IMR-90 (cell line): ENCODE measurements at places on chromosomes 11 and 22. TPM values are rescaled to one million over a fixed set of nuclear protein-coding genes. Genes with fewer than 3 reads are reported as not detected.
A peak's percentile ranks its signal among the peaks of the same experiment; 100 is the strongest.

The CDC42BPG gene
- polyA plus RNA-seq = 0.10 and 0.12 TPM in 2 replicates

DNA sequence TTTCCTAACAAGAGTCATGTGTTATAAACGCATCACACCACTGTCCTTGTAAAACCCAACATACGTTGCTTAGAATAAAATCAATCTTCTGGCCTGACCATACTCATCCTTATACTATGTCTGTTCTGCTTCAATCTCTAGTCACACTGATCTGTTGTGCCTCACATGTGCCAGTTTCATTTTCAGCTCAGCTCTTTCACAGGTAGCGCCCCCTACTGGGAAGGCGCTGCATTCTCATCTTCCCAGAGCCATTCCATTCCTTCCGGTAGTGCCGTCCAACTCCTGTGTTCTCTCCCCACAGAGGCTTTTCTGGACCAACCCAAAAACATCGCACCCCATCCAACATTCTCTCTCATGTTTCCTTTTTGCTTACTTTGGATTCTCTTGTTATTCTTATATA, 22.2 kb downstream of the CASP5 start:
- DNase-seq = no peak

DNA sequence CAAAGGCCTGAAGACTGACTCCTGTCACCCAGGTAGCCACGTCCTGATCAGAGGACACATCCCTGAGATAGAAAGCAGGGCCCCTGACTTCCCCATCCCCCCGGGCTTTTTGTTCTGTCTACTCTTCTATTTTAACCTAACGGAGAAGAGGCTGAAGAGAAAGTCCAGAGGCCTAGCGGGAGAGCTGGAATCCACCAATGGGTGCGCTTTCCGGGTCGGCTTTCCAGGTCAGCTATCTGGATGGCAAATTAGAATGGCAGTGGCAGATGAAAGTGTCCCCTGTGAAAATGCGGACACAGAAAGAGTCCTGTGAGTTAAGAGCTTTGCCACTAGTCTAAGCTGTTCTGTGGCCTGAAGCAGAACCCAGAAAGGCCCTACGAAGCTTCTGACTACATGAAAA, 13.1 kb upstream of the SERPING1 start:
- DNase-seq = no peak

GRCh38 chr22:22995166-22995565, 75.2 kb upstream of the GNAZ start:
- no peak for DNase-seq

DNA sequence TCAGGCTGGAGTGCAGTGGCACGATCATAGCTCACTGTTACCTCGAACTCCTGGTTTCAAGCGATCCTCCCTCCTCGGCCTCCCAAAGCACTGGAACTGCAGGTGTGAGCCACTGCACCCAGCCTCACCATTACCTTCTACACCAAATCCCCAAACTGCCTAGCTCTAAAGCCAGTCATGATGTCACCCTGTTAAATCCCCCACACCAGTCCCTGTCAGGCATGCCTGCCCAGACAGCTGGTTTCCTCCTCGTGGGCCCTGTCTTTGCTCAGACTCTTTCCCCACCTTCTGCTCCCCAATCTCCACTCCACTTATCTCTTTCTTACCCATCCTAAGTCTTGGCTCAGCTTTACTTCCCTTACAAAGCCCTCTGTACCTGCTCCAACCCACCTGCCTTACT, 12.5 kb upstream of the EXPH5 start:
- no peak for DNase-seq

DNA sequence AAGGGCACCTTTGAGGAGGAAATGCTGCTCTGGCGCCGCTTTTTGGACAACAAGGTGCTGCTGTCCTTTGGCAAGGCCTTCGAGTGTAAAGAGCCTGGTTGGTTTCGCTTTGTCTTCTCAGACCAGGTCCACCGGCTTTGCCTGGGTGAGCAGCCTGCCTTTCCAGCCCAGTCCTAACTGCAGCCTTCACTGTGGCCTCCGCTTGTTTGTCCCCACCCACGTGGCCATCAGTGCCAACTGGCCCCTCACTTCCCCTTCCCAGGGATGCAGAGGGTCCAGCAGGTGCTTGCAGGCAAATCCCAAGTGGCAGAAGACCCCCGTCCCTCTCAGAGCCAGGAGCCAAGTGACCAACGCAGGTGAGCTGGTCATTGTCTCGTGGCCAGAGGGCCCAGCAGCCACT, 12.0 kb upstream of the EXT2 start:
- no peak for DNase-seq

GRCh38 chr11:84157639-84158038, 871.5 kb upstream of the CCDC90B start:
- DNase-seq = no peak

DNA sequence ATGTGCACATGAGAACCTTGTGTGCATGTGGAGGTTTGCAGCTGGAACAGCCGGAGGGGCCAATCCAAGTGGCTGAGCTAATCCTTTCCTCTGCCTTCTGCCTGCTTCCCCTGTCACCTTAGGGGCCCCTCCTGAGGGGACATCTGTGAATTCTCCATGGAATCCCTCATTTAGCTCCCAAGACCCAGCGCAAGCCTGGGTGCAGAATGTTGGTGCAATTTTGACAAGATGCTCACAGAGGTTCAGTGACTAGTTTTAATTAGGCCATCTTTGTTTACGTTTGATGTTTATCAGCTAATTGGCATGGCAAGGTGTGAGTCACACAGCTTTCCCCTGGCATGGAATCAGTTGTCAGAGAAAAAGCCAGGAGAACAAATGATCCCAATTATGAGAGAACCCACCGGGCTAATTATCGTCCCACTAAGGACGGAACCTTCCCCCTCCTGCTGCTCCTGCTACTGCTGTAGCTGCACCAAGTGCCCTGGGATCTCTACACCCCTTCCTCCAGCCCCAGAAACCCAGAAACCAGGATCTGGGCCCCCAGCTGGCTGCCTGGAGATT, 63.6 kb upstream of the PAX6 start:
- no peak for DNase-seq

- no peak for DNase-seq
Observed at GRCh38 chr11:133212201-133212600, 320.1 kb downstream of the OPCML start.

DNA sequence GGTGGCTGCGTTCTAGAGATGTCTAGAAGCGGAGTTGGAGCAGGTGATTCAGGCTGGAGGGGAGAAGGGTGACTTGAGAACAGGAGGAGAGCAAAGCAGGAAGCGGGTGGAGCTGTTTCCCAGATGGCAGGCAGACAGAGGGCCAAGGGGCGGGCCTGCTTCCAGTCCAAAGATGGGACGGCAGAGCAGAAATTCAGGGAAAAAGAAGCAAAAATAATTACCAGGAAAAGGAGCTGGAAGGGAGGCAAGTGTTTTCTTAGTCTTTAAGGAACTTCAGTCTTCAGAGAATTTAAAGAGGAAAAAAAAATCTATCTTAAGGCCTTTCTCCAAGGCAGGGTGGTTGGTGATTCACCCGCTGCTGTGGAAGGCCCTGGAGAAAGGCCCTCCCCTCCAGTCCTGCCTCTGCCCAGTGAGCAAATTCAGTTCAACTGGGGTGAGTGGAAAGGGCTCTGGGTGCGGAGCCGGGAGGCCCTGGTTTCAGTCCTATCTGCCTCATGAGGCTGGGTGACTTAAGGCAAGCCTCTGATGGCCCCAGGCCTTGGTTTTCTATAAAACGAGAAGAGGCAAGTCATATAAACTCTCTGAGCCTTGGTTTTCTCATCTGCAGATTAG, 4.5 kb upstream of the CREB3L1 start:
- DNase-seq = peak; percentile 76

The IL18 gene
- polyA plus RNA-seq = 0.89 and 0.96 TPM in 2 replicates

The UPK2 gene
- 0.26 and 0.39 TPM in 2 replicates for polyA plus RNA-seq

DNA sequence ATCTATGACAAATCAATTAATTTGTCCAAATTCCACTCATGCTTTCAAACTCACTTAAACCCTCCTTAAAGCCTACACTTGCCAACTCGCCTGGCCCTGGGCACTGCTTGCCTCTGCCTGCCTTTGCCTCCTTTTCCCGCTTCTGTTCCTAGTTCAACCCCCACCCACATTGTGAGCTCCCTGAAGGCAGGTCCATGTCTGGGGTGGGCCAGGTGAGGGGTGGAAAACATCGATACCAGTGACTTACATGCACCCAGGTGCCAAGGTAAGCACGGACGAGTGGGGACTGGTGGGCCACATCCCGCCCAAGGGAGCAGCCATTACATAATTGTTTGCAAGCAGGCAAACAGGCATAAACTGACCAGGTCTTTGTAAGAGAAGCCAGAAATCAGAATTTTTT, 146.2 kb downstream of the ST3GAL4 start:
- no peak for DNase-seq
